Mucosa of descending colon (tissue), 3 donors: ENCODE measurements at places on chromosomes 4 and X. TPM values are rescaled to one million over a fixed set of nuclear protein-coding genes. Genes with fewer than 3 reads are reported as not detected.

GRCh38 chrX:136812286-136812685 is 31.6 kb upstream of the ARHGEF6 start:
- no peak for DNase-seq

DNA sequence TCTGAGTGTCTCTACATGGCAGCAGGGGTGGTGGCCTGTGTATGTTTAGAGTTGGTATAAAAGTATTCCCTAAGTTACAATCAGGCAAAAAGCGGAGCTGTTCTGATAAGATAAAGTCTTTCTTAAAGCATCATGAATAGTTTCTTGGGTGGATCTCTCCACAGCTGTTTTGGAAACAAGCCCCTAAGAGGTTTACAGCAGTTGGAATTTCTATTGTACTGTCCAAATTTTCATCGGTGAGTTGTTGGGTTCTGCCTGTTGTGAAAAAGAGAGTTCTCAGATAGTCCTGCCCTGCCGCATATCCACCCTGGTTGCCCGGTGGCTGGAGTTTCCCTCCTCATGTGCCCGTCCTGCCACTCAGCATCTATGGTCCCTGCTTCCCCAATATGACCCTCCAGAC is 50.1 kb downstream of the C4orf51 start:
- DNase-seq = no peak

DNA sequence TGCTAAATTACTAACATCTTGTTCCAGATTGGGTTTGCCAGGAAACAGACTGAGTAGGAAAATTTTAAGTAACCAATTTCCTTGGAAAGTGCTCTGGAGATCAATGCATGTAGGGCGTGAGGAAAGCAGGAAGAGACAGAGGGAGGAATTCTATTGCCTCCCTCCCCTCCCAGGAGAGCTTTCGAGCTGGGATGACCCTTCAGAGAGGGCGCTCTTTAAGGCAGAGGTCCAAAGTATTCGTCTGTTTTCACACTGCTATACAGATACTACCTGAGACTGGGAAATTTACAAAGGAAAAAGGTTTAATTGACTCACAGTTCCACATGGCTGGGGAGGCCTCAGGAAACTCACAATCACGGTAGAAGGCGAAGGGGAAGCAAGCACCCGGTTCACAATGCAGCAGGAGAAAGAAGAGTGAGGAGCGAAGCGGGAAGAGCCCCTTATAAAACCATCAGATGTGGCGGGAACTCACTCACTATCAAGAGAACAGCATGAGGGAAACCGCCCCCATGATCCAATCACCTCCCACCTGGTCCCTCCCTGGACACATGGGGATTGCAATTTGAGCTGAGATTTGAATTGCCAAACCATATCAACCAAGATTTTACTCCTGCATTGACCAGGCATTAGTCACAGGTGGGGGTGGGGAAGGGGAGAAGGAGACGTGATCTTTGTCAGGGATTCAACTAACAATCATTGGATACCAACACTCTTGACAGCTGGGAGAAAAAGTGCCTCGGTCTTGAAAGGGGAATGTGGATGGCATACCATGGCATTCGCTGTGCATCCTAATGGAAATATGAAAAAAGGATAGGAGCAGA is 63.8 kb downstream of the SLITRK2 start:
- no peak for DNase-seq

- no peak for DNase-seq
Measured at GRCh38 chr4:144705601-144706590, 59.9 kb downstream of the HHIP start.

DNA sequence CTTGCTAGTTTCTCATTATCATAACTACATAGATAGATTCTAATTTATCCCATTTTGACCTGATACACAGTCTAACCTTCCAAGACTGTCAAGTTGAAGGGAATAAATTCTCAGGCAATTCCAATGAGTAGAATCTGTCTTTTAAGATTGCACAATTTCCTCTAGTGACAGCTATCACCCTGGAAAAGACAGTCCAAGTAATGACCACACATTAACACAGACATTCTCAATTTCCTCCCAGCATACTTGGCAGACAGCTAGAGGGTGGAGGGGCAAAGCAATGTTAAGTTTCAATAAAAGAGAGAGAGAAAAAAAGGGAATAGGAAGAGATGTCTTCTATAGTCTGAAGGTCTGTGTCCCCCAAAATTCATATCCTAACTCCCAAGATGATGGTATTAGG is 234.7 kb downstream of the LDB2 start:
- DNase-seq = no peak

DNA sequence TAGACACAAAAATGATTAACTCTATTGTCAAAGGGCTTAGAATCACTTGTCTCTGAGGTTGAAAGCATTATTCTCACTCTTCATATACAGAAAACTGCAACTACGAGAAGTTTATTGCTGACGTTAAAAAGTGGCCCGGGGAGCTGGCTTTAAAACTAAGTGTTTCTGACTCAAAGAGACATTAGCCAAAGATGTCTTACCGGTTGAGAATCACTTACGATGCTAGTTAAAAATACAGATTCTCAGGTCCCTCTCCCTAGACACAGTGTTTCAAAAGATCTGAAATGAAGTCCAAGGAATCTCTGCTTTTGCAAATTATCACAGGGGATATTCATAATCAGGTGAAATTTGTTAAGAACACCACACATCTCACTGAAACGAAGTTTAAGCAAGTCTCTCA is 1.2 kb downstream of the GNPDA2 start:
- no peak for DNase-seq

DNA sequence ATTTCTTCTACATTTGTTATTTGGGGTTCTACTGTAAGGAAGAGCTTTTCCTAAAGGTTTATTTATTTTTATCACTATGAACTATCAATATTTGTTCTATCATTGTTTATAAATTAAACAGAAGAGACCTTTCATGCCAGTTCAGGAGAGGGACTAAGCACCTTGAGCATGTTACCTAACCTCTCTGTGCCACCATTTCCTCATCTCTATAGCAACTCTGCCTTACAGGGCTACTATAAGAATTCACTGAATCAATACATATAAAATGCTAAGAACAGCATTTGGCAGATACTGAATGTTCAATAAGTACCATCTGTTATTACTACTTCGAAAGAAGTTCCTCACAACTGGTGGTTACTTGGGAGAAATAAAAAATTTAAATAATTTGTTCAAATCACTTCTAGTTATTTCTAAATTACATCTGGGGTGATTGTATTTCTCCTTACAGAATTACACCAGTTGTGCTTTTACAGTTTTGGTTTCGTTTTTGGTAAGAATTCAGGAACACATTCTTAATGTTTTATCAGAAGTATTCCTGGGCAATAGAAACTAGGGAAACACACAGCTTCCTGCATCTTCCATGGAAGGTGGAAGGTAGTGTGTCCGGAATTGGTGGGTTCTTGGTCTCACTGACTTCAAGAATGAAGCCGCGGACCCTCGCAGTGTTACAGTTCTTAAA is 32.9 kb downstream of the EREG start:
- no peak for DNase-seq

GRCh38 chrX:23661671-23662070 is 5.6 kb upstream of the PRDX4 start:
- no peak for DNase-seq

GRCh38 chrX:97398030-97398551 is 514.4 kb downstream of the RPA4 start:
- DNase-seq = no peak

Gene GCNA
- total RNA-seq = 1.5 TPM

Gene CTSO
- total RNA-seq = 16.3 TPM

Gene CLTRN
- not detected for total RNA-seq

Gene AWAT2
- total RNA-seq = not detected

Gene NOA1
- total RNA-seq = 21.8 TPM
